ENCODE measurements at places on chromosomes 5 and 9.

DNA sequence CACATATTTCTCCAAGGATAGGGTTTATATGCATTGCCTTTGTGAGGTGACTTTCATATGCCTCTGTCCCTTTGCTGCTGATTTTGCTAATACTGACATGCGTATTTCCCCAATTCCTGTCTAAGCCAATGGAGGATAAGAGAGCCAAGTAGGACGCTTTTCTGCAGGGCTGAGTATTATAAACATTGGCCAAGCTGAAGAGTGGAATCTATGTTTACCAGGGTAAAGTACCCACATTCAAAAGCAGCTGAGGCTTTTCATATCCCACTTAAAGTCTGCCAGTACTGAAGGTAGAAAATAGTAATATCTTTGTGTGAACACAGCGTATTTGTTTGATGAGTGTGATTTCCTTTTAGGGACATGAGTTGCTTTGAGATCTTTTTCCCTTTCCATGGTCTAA, 128.8 kb upstream of the GPR151 start:
- no peak for DNase-seq

- DNase-seq, result no peak
These were observed 100.3 kb upstream of the RAPGEF1 start for GRCh38 chr9:131840220-131840619.

GRCh38 chr9:17878810-17879370, 300.0 kb downstream of the SH3GL2 start:
- no peak for DNase-seq

DNA sequence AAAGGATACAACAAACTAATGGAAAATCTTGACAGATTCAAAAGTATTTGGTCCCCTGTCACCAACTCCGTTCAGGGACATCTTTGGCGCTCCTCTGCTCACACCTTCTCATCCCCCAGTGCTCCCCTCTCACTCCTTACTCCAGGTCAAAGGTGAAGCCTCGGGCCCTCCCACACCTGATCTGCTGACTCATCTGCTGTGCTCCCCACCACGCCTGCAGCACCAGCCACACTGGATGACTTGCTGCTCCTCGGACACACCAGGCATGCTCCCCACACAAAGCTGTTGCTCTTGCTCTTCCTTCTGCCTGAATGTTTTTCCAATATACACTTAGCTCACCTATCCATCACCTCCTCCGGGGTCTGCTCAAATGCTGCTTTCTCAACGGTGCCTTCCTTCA, 123.4 kb downstream of the ESM1 start:
- DNase-seq, result no peak

- no peak for DNase-seq
These were observed 92.2 kb downstream of the TNC start for GRCh38 chr9:115025721-115026120.

All from glutamatergic neuron (in vitro differentiated cells).